ENCODE measurements at places on chromosomes 6 and 20. TPM values are rescaled to one million over a fixed set of nuclear protein-coding genes. Genes with fewer than 3 reads are reported as not detected.

GRCh38 chr6:159929819-159930218 is 39.0 kb downstream of the MAS1 start:
- no peaks in the 10 kb centered on the region for H3K36me3 ChIP-seq
- H3K27ac ChIP-seq: no peak overlapping the region
- H3K4me3 ChIP-seq: no peak overlapping the region

DNA sequence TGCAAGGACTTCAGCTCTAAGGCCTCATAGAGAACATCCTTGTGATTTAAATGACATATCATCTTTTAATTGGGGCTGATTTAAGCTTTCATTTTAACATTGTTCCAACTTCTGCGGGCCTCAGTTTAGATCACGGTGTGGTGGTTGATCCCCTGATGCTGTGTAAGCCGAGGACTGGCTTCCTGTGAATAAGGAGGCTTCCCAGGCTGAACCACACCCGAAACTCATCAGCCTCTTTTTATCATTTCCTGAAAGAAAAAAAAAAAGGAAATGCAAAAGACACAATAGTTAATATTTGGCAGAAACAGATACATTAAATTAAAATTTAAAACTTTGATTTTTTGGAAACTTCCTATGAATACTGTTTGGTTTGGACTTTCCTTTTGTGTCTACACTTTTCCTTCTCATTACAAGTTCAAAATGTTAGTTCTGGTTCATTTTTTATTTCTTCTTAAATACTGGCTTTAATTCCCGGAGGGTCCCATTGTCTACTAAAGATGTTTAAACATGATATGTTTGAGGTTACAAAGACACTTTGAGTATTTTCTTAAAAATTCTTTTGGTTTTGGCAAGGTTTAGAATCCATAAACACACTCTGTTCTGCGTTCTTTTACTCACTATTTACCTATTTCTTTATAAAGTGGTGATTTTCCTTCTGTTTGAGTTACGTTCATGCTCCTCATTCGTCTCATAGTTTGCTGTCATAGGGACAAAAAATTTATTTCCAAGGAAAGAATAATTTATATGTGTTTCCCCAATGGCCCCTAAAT is 230.0 kb upstream of the SULF2 start:
- H3K4me1 ChIP-seq: no peaks in the 10 kb centered on the region
- no peaks in the 10 kb centered on the region for H3K36me3 ChIP-seq
- H3K27ac ChIP-seq: no peak overlapping the region
- no peaks in the 10 kb centered on the region for H3K27me3 ChIP-seq

DNA sequence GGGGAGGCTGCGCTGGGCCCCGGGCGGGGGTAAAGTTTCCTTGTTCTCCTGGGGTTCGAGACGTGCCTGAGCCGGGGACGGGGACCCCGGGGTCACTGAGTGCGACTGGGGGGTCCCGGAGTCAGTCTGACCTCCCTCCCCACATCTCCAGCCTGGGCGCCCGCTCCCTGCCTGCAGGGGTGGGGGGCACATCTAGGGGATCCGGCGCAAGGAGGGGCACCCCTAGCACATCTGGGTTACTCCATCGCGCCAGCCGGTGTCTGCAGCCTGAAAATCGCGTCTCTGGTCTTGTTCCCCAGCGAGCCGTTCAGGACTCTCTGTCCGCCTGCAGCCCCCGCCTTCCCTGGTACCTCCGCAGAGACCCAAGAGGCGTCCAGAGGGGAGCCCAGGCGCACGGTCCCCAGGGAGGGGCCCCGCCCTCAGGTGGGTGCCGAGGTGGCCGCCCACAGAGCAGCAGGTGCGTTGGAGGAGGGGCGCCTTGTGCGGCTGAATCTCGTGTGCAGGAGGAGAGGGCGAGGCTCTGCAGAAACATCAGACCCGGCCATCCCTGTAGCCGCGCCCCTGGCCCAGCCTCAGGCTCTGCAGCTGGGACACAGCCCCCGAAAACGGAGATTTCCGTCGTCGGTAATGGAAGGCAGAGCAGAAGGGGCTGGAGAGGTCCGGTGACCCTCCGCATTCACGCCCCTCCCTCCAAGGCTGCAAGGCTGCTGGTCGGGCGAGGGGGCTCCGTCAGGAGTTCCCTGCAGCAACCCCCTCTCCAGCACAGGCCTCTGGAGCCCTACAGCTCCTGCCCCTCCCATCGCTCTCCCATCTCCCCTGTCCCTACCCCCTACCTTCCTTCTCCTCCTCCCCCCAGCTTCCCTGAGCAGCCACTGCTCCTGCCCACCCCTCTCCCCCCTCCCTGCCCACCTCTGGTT is 628 bp upstream of the CHRNA4 start:
- DNase-seq: no peak
- peaks cover 22% of the 10 kb centered on the region for H3K27me3 ChIP-seq
- H3K36me3 ChIP-seq: no peaks in the 10 kb centered on the region
- H3K4me3 ChIP-seq: no peak overlapping the region
- H3K4me1 ChIP-seq: no peaks in the 10 kb centered on the region

Gene CDSN
- total RNA-seq: not detected

Gene HLA-DOA
- 2.9 TPM for total RNA-seq

Gene KIAA1755
- total RNA-seq: 0.05 TPM

Data from gastrocnemius medialis (tissue), 4 donors.